ENCODE measurements at places on chromosomes 2 and 18. TPM values are rescaled to one million over a fixed set of nuclear protein-coding genes. Genes with fewer than 3 reads are reported as not detected.

The VWC2L gene
- not detected for total RNA-seq

The TMEM200C gene
- total RNA-seq, result 0.04 TPM

The PPM1G gene
- total RNA-seq, result 173 TPM

The SLC30A3 gene
- 2.2 TPM for total RNA-seq

The SULT1C2 gene
- not detected for total RNA-seq

The IL1RL2 gene
- not detected for total RNA-seq

The AFF3 gene
- 0.02 TPM for total RNA-seq

The WIPF1 gene
- total RNA-seq, result 3.8 TPM

- no peak for DNase-seq
- no peak overlapping the region for H3K27ac ChIP-seq
- H3K4me1 ChIP-seq, result no peaks in the 10 kb centered on the region
- no peaks in the 10 kb centered on the region for H3K27me3 ChIP-seq
These were observed 470.0 kb upstream of the GCFC2 start for GRCh38 chr2:76180676-76181075.

- no peak for DNase-seq
- peaks cover 5% of the 10 kb centered on the region for H3K4me1 ChIP-seq
- H3K36me3 ChIP-seq, result no peaks in the 10 kb centered on the region
- H3K27me3 ChIP-seq, result peaks cover 12% of the 10 kb centered on the region
- no peak overlapping the region for H3K4me3 ChIP-seq
These were observed 28.4 kb downstream of the AOX1 start for GRCh38 chr2:200614249-200614648.

DNA sequence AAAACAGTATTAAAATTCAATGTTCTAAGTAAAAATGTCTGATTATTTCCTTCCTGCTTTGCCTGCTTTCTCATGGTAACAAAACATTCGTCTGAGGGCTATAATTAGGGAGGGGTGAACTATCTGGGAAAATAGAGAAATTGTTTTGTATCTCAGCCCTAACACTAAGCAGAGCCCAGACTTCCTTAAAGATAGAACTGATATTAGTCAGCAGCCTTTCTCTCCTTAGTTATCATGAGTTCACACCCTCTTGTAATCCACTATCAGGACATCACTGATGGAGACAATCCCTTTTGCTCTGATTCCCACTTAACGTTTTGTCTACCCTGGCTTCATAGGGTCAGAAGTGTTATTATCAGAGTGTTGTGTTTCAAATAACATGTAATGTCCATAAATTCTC, 701.1 kb upstream of the ZEB2 start:
- no peak overlapping the region for H3K4me3 ChIP-seq
- peaks cover 2% of the 10 kb centered on the region for H3K4me1 ChIP-seq
- peak; percentile 30 for DNase-seq

GRCh38 chr2:141201016-141201565, 929.7 kb downstream of the LRP1B start:
- no peak for DNase-seq
- H3K27me3 ChIP-seq, result no peaks in the 10 kb centered on the region
- H3K4me3 ChIP-seq, result no peak overlapping the region
- no peak overlapping the region for H3K27ac ChIP-seq

GRCh38 chr18:79871026-79871390, 73.3 kb downstream of the KCNG2 start:
- H3K4me1 ChIP-seq, result no peaks in the 10 kb centered on the region
- peaks cover 83% of the 10 kb centered on the region for H3K27me3 ChIP-seq
- DNase-seq, result no peak
- H3K27ac ChIP-seq, result no peak overlapping the region

DNA sequence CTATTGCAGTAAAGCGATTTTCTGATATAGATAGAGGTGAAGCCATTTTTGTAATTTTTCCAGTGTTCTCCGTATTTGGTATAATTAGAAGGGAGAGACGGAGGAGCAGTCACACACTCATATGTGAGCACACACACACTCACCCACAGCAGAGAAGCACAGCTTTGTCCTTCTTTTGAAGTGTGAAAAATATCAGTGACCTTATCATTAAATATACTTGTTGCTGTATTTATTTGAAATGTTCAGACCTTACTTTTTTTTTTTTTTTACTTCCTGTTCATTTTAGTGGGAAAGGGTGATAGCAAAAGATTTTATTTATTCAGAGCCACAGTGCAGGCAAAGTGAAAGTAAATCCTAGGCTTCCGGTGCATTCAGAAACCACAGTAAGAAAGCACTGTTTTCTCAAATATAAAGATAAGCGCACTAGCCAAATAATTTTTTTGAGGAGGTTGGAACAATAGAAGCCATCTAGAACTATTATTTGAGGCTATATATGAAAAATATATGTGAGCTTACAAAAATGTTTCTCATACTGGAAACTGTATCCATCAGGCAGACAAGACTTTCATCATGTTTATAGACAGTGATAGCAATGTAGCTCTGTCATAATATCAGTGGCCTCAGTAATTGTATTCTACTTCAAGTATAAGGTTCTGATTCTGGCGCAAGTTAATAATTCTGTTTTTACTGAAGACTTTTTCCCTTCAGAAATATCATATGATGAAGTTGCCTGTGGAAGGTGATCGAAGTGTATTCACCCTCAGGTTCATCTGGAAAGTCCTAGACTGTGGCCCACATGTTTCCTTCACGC, 37.2 kb downstream of the TSHZ1 start:
- H3K4me3 ChIP-seq, result no peak overlapping the region
- no peaks in the 10 kb centered on the region for H3K27me3 ChIP-seq
- no peak overlapping the region for H3K27ac ChIP-seq
- no peak for DNase-seq
- no peaks in the 10 kb centered on the region for H3K4me1 ChIP-seq

DNA sequence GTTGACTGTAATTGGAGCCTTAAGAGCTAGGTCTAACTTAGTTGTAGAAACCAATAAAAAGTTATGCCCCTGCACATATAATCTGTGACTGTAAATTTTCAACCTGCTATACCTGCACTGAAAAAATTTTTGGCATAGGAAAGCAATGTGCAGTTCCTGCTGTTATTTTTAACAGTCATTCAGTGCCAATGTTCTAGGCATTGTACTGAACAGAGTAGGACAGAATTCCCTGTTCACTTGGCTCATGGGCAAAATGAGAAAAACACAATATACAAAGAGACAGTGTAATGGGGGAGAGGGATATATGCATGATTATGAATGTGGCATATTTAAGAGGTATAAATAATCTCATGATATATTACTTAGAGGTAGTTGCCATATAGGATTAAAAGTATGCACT, 458.0 kb downstream of the TGIF1 start:
- no peaks in the 10 kb centered on the region for H3K4me1 ChIP-seq
- H3K27ac ChIP-seq, result no peak overlapping the region
- no peak overlapping the region for H3K4me3 ChIP-seq
- no peaks in the 10 kb centered on the region for H3K36me3 ChIP-seq

DNA sequence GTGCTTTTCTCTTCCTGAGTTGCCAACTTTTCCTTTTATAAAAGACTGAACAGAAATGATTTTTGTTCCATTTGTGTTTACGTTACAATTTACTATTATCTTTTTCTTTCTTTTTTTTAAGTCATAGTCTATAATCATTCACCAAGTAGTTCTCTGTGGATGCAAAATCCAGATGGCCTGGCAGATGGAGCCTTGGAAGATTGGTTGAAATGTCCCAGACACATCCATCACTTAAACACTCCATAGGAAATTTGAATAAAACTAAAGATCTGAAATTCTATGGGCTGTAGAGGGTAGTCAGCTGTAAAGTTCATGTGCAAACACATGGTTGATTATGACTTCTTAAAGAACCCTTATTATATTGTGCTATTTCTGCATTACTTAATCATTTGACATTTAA, 164.8 kb upstream of the DOCK10 start:
- no peak for DNase-seq
- no peaks in the 10 kb centered on the region for H3K36me3 ChIP-seq
- H3K27ac ChIP-seq, result no peak overlapping the region
- H3K4me1 ChIP-seq, result no peaks in the 10 kb centered on the region

GRCh38 chr2:158577141-158577540, 120.4 kb downstream of the PKP4 start:
- no peaks in the 10 kb centered on the region for H3K27me3 ChIP-seq
- H3K4me1 ChIP-seq, result no peaks in the 10 kb centered on the region
- H3K4me3 ChIP-seq, result no peak overlapping the region
- no peak overlapping the region for H3K27ac ChIP-seq
- H3K36me3 ChIP-seq, result peaks cover 24% of the 10 kb centered on the region

- no peaks in the 10 kb centered on the region for H3K4me1 ChIP-seq
- H3K36me3 ChIP-seq, result no peaks in the 10 kb centered on the region
- no peaks in the 10 kb centered on the region for H3K27me3 ChIP-seq
- H3K27ac ChIP-seq, result no peak overlapping the region
- no peak overlapping the region for H3K4me3 ChIP-seq
These were observed 298.5 kb downstream of the INSIG2 start for GRCh38 chr2:118386641-118387302.

DNA sequence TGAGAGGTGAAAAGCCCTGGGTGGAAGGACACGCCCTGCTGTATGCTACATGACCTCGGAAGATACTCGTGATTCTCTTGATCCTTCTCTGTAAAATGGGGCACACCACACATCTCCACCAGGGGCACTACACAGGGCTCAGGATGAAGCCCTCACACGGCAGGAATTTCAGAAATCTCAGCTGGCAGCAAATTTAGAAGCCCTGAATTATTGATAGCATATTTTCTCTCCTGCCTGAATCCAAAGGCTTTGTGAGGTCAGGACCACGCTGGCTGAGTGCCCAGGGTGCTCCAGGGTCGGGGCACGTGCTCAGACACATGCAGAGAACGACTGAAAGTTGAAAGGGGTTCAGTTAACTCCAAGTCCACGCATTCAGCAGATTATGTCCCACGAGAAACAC, 42.1 kb upstream of the GALR1 start:
- no peaks in the 10 kb centered on the region for H3K4me1 ChIP-seq
- H3K36me3 ChIP-seq, result no peaks in the 10 kb centered on the region
- DNase-seq, result no peak
- H3K4me3 ChIP-seq, result no peak overlapping the region

GRCh38 chr2:239312741-239313667, 87.8 kb downstream of the HDAC4 start:
- no peak overlapping the region for H3K27ac ChIP-seq
- no peaks in the 10 kb centered on the region for H3K36me3 ChIP-seq
- DNase-seq, result no peak
- peaks cover 15% of the 10 kb centered on the region for H3K4me1 ChIP-seq
- H3K4me3 ChIP-seq, result no peak overlapping the region

- no peak for DNase-seq
- peaks cover 30% of the 10 kb centered on the region for H3K27me3 ChIP-seq
- peaks cover 15% of the 10 kb centered on the region for H3K4me1 ChIP-seq
- H3K4me3 ChIP-seq, result peak overlapping the region; percentile 70
- peak overlapping the region; percentile 56 for H3K27ac ChIP-seq
- H3K36me3 ChIP-seq, result no peaks in the 10 kb centered on the region
These were observed 821 bp upstream of the EML6 start for GRCh38 chr2:54722641-54723040.

GRCh38 chr2:195899226-195899625, 169.4 kb downstream of the DNAH7 start:
- H3K4me3 ChIP-seq, result no peak overlapping the region
- H3K27me3 ChIP-seq, result no peaks in the 10 kb centered on the region
- no peak overlapping the region for H3K27ac ChIP-seq
- H3K36me3 ChIP-seq, result no peaks in the 10 kb centered on the region

DNA sequence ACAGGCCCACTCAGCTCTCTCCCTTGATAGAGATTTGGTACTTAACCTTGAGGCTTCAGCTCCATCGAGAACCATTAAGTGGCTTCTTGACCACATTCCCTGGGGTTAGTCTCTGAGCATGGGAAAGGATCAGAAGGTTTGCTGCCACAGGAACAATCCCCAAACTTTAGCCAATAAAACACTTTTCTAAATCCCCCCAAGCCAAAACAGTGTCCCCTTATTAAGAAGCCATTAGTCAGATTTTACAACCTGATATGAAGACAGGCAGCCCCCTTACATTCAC, 37.7 kb upstream of the SLC8A1 start:
- H3K4me3 ChIP-seq, result no peak overlapping the region
- H3K36me3 ChIP-seq, result no peaks in the 10 kb centered on the region
- no peak overlapping the region for H3K27ac ChIP-seq
- DNase-seq, result no peak
- H3K4me1 ChIP-seq, result no peaks in the 10 kb centered on the region

GRCh38 chr2:77301441-77301840, 220.7 kb downstream of the LRRTM4 start:
- DNase-seq, result no peak
- H3K4me1 ChIP-seq, result no peaks in the 10 kb centered on the region

Data from K562 (cell line).